ENCODE measurements at places on chromosomes 5 and 9.

DNA sequence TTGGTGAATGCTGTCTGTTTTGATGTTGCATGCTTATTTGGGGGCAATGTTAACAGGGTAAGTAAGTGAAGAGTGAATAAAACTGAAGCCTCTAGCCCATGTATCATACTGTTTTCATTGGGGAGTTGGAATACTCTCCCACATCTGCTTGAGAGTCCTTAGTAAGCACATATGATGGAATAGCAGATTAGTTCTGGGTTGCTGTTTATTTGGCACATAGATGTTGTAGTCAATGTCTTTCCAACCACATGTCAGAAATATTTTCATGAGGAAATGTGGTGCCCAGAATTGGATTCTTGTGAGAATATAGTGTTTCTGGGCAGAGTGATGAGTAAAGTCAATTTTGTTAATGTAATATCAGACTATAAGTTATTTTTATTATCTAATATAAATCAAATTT lies 611.7 kb upstream of the FTMT start:
- DNase-seq = no peak

DNA sequence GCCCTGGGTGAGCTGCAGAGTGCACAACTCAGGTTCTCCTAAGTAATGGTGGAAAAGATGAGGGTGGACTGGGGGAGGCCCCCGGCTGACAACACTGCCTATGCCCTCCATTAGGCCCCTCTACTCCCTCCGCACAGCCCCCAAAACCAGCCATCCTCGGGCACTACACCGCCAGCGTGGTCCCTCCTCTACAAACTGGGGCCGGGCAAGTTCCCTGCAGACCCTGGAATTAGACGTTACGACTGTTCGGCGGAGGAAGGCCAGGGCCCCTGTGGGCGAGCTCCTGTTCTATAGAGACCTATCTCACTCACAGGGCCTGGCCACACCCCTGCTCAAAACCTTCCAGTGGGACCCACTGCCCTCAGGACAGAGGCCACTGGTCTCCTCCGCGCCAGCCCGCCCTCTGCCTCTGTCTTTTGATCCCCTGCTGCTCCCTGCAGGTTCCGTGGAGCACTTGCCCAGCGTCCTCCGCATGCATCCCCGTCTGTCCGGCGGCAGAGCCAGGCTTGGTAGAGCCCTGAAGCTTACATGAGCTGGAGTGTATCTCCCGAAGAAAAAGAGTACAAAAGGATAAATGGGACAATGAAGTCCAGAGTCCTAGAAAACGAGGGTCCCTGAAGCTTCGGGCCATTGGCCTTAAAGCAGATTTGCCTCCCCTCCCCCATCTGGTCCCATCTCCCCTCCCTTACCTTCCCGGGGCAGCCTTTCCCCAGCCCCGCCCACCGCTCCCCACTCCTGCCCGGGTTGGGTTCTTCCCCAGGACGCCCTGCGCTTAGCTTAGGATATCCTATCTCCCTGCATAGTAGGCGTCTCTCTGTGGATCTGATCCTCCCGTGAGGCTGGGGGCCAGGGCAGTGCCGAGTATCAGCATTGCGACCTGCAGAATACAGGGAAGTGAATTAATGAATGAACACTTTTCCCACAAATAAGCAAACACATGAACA lies 71.3 kb downstream of the HRH2 start:
- no peak for DNase-seq

DNA sequence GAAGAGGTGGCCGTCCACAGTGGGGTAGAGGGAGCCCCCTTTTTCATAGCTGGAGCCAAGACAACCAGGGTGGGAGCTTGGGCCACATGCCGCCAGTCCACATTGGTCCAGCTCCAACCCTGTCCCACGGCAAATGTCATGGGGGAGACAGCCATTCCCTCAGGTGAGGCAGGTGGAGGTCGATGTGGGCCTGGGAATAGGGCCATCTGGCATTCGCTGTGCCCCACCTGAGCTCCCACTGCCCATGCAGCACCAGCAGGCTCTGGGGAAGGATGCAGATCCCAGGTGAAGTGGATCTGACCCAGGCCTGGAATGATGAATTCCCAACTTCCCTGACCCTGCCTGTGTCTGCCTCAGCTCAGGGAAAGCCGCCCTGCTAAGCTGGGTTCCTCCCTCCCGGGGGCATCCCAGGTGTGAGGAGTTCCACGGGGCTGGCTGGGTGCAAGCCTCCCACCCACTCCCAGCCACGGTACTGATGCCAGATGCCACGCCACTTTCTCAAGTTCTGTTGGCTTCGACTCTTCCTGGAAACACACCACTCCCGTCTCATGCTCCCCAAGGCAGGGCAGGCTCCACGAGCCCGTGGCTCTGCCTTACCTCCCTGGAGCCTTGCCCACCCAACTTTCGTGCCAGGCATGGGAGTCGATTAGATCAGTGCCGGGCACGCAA lies 25.2 kb upstream of the FCN2 start:
- no peak for DNase-seq

DNA sequence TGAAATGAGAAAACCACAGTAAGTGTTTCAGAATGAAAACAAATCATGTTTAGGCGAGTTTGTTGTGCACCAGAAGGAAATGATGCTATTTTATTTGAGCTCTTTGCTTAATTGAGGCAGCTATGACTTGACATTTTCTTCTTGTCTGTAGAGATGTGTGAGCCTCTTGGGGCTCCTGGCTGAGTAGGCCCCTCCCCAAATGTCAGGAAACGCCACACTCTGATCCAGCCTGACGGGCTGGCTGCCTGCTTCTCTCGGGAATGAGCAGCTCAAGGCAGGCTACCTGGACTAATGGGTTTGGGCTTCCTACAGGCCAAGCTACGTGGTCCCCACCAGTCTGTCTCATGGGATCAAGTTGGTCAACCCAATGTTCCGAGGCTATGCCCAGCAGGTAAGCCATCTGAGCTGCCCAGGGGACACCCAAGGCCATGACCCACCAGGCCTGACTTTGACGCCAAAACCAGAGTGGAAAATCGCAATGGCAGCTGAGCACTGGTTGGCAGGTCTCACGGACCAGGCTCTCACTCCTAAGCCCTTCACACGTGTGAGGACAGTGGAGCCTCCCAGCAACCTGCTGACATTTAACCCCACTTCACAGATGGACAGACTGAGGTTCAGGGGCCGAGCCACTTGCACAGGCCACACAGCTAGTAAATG lies 29.9 kb downstream of the USP20 start:
- DNase-seq = no peak

- DNase-seq = no peak
Measured at GRCh38 chr9:126395439-126396212, 69.0 kb downstream of the MVB12B start.

- DNase-seq = peak; percentile 19
Measured at GRCh38 chr5:95808686-95809413, 13.7 kb downstream of the GLRX start.

DNA sequence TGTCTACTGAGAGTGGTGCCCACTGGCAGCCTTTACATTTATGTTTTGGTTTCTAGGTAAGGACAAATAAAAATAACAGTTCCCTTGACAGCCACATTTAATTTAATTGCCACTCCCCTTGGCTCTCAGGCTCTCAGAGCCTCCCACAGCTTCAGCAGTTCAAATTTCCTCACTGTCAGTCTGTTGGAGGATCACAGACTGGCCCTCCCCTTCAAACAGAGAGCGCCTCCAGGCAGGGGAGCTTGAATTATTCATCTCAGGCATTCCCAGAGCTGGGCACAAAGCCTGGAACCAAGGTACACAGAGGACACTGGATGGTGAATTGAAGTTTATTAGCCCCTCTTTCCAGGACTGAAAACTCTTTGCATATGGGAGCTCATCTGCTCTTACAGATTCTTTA lies 407.7 kb downstream of the SPOCK1 start:
- DNase-seq = no peak

- no peak for DNase-seq
Measured at GRCh38 chr5:142545650-142546322, 140.1 kb downstream of the FGF1 start.

- DNase-seq = no peak
Measured at GRCh38 chr5:135219868-135220267, 179.2 kb downstream of the MACROH2A1 start.

DNA sequence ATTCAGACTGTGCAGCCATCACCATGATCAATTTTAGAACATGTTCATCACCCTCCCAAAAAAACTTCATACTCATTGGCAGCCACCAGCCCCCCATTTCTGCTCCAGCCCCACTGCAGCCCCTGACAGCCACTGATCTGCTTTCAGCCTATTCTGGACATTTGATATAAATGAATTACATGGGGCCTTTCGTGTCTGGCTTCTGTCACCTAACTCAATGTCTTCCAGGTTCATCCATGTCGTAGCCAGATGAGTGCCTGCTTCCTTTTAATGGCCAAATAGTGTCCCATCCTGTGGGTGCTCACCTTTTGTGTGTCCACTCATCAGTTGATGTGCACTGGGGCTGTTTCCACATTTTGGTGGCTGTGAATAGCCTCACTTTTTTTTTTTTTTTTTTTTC lies 63.5 kb downstream of the HMCN2 start:
- DNase-seq = no peak

DNA sequence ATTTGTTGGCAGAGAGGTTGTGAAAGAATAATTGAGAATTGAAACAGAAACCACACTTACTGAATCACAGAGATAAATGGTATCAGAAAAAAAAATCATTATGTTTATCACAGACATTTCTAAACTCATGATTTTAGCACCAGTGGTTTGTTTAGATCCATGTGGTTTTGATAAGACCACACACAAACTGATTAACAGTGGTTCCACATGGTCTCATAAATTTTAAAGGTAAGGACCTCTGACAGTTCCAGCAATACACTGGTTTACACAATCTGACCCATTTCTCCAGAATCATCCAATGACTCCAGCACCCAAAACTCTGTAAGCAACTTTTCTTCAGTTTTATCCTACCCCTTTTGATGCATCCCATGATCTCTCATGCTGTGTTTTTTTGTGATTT lies 261.2 kb downstream of the ANXA1 start:
- DNase-seq = no peak

DNA sequence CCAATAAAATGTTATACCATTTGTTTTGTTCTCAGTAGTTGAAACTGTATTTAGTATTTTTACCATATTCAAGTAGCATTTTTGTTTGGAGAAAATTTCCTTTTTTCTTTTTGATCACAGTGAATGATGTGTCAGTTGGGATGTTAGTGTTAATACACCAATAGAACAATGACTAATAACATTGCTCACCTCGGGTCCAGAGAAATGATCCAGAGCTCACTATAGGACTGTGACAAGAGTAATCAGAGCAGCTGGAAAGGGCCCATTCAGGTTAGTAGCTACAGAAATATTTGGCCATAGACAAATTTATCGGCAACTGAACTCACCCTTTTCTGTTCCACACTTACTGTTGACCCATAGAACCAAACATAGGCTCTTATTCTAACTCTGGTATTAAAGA lies 989.2 kb downstream of the TLE4 start:
- no peak for DNase-seq

DNA sequence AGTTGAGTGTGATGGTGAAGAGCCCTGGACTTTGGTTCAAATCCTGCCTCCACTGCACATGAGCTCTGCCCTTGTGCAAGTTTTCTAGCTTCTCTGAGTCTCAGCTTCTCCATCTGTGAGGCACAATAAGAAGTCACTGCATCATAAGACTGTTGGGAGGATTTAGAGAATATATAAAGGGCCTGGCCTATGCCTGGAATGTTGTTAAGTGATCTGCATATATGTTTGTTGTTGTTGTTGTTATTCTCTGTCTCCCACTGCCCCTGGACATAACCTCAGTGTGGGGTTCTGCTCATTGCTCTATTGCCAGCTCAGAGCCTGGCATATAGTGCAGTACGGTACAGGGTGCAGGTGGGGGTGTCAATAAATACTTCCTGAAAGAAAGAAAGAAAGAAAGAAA lies 40.3 kb upstream of the EEIG1 start:
- no peak for DNase-seq

Measured in esophagus squamous epithelium (tissue), 5 donors.